ENCODE measurements at places on chromosomes 4 and X.

DNA sequence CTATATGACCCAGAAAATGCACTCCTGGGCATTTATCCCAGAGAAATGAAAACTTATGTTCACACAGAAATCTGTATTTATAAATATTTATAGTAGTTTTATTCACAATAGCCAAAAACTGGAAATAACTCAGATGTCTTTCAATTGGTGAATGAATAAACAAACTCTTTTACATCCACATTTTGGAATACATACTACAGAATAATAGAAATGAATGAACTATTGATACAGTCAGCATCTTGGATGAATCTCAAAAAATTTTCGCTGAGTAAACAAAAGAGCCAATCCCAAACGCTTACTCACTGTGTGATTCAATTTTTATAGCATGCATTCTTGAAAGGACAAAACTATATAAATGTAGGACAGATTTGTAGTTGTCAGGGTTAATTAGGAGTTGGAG, 75.1 kb upstream of the HTR2C start:
- no peak for DNase-seq

- DNase-seq = no peak
Measured at GRCh38 chrX:6307156-6307555, 78.5 kb upstream of the NLGN4X start.

GRCh38 chrX:124504111-124504983, 158.0 kb downstream of the SH2D1A start:
- DNase-seq = no peak

DNA sequence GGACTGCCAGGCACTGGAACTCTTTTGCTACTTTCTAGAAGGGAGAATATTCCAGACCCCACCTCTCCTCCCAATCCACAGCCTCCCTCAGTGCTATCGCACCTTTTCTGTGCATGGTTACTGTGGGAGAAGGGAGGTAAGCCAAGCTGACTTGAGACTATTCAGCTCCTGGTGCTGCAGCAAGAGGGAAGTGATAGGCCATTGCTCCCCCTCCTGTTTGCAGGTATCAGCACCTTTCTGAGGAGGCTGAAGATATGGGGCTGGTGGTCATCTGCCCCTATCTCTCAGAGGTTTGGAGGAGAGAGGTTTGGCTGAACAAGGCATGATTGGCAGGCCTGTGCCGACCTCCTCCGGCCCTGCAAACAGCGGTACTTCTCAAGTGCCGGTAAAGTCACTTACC, 103.3 kb upstream of the GATB start:
- DNase-seq = no peak

DNA sequence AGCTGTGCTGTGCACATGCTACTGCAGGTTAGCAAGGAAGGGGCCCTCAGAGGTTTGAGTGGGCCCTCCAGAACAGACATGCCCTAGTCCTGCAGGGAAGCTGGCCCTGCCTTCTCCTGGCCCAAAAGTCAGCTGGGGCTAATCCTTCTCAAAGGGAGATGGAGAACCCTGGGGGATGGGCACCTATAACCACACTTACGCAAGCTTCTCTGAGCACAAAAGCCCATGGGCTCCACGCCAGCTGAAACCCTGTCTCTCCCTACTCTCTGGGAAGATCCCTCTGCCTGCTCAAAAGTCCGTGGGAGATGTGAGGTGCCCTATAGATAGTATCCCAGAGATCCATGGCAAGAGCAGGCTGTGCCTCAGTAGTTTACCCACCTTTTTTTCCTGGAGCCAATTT, 58.9 kb upstream of the DKK2 start:
- no peak for DNase-seq

DNA sequence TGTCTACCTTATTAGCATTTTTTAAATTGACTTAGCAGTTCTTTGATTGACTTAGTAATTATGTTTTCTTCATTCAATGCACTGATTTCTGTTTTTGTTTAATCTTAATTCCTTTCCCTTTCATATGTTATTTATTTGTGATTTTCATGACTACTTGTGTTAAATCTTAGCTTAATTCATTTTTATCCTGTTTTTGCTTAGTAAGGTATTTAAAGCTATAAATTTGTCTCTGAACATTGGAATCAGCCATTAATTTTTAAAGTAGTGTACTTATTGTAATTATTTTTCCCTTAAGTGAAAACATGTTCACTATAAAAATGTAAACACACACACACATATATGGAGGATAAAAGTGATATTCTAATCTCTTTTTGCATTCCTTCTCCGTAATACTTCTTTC, 109.1 kb upstream of the DIPK2B start:
- no peak for DNase-seq

GRCh38 chr4:76896614-76897535, 1.1 kb downstream of the SOWAHB start:
- peak; percentile 21 for DNase-seq

- no peak for DNase-seq
Measured at GRCh38 chr4:145554691-145555090, 64.5 kb upstream of the MMAA start.

DNA sequence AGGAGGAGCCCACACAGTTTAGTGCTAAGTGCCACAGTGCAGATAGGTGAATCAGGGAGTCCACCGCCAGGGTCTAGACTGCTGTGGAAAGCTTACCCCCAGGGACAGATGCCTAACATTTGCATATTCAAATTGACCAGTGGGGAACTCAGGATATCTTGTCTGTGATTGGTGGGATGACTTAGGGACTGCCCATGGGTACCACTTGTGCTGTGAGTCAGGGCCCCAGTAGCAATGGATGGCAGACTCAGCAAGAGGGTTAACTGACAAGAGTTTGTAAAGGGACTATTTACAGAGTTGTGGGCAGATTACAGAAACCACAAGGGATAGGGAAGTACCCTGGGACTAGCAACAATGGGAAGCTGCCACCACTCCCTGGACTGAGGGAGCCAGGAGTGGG, 282.1 kb downstream of the BCOR start:
- DNase-seq = no peak

- no peak for DNase-seq
Measured at GRCh38 chr4:53716471-53717063, 125.3 kb upstream of the LNX1 start.
